T-helper 17 cell (primary cell): ENCODE measurements at places on chromosomes 6 and 20. TPM values are rescaled to one million over a fixed set of nuclear protein-coding genes. Genes with fewer than 3 reads are reported as not detected.

ATP6V1G2 gene
- 2.0 TPM for total RNA-seq

STK35 gene
- 17.8 TPM for total RNA-seq

BTNL2 gene
- not detected for total RNA-seq

- peaks cover 8% of the 10 kb centered on the region for H3K4me1 ChIP-seq
- no peak overlapping the region for H3K4me3 ChIP-seq
- peaks cover 4% of the 10 kb centered on the region for H3K36me3 ChIP-seq
- peaks cover 50% of the 10 kb centered on the region for H3K27me3 ChIP-seq
These were observed 32.6 kb downstream of the MYT1 start for GRCh38 chr20:64196847-64197306.

DNA sequence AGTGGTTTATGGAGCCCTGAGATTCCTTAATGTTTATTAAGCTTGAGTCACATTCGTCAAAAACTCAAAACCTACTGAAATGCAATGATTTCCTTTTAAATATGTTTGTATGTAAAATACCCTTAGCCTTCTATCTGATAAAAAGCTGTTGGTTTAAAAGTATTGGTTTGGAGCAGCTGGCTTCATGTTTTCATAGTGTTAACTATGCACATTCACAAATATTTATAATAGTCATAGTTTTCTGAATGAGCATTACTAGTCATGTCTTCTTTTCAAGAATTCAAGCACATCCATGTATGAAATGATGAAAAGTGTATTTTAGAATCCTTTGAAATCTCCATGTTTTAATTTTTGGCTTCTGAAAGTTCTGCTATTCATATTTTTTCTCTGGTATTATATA is 558.6 kb downstream of the UTRN start:
- H3K4me1 ChIP-seq: peaks cover 4% of the 10 kb centered on the region
- no peak overlapping the region for H3K27ac ChIP-seq
- no peak for DNase-seq
- H3K4me3 ChIP-seq: no peak overlapping the region

DNA sequence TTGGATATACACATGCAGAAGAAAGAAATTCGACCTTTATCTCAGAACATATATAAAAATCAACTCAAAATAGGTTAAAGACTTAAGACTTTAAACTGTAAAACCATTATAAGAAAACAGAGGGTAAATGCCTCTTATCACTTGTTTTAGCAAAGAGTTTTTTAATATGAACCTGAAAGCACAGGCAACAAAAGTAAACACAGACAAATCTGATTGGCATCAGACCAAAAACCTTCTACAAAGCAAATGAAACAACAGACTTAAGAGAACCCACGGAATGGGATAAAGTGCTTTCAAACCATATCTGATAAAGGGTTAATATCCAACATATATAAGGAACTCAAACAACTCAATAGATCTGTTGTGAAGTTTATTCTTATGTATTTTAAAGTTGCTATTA is 309.9 kb upstream of the OPRM1 start:
- no peak for DNase-seq
- no peaks in the 10 kb centered on the region for H3K27me3 ChIP-seq
- H3K27ac ChIP-seq: no peak overlapping the region
- no peaks in the 10 kb centered on the region for H3K36me3 ChIP-seq
- H3K4me1 ChIP-seq: no peaks in the 10 kb centered on the region
